ENCODE measurements at places on chromosomes 7 and 10.

GRCh38 chr7:71535616-71536015, 403.7 kb downstream of the GALNT17 start:
- DNase-seq: no peak

- DNase-seq: no peak
These were observed 511.0 kb downstream of the GFRA1 start for GRCh38 chr10:115762029-115762428.

DNA sequence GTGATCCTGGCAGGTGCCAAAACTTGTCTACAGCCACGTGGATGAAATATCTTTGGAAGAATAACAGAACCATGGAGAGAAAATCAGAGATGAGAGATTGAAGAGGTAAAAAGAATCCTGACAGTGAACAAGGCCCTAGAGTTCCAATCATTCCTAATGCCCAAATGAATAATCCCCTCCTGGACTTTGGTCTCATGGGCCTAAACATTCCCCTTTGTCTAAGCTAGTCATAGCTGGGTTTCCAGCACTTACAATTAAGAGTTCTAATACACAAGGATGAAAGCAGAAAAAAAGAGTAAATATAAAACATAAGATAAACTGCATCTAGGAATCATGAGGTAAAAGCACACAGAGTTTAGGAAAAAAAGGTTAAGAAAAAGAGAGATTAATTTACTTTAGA, 40.2 kb downstream of the ARHGAP12 start:
- DNase-seq: no peak

DNA sequence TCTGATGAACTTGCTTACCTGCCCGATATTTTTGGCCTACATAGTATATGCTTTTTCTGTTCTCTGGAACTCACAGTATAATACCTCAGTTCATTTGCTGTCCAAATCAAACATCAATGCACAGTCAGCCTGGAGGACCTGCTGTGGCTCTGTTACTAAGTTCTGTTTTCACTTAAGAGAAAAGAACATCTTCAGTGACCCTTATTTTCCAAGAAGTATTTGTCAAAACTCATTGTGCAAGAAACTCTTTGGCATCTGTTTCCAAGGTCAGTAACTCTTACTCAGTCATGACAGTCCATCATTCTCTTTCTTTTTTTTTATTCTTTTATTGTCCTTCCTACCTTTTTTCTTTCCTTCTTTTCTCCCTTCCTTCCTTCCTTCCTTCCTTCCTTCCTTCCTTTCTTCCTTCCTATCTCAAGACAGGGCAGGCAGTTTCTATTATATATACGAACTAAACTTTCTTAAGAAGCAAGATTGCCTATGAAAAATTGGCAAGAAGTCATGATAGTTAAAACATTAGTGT, 37.8 kb upstream of the SEM1 start:
- DNase-seq: no peak

DNA sequence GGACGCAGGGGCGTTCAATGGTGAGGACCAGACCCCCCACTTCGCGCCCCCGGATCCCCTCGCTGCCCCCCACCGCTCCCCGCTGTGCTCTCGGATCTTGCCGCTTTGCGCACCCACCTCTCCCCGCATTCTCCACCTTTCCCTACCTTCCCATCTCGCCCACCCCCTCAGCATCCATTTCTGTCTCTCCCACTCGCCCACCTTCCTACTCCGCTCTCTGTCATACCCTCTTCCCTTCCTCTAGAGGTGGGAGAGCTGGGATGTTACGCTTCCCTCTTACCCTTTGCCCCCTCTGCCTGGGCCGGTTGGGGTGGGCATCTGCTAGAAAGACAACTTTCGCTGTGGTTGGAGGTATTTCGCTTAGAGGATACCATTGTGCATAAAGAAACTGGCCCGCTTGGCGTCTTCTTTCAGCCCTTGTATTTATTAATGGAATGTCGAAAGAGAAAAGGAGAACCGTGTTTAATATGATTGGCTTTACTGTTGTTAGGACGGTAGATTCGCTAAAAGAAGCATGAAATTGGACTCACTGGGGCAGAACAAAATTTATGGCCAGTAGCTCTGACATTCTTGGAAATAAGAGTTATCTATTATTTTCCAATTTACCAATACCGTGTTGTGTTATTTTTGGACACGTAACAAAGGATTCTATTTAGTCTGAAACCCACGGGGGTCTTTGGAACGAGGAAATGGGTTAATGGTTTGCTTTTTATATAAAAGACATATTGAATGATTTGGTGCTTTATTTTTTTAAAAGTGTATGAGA, 873 bp downstream of the PRKAR2B start:
- no peak for DNase-seq

DNA sequence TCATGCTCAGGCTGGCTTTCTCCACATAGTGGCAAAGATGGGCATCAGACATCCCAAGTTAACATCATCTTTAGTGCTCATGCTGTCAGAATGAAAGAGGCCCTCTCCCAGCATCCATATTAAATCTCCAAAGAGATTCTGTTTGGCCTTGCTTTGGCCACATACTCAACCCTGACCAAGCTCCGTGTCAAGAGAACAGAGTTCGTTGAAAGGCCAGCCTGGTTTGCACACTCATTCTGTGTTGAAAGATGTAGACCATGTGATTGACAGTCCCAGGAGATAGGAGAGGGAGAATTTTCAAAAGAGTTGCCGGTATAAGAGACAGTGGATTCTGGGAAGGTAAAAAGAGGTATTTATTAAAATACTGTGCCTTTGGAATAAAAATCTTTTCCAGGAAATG, 19.7 kb downstream of the MET start:
- no peak for DNase-seq

DNA sequence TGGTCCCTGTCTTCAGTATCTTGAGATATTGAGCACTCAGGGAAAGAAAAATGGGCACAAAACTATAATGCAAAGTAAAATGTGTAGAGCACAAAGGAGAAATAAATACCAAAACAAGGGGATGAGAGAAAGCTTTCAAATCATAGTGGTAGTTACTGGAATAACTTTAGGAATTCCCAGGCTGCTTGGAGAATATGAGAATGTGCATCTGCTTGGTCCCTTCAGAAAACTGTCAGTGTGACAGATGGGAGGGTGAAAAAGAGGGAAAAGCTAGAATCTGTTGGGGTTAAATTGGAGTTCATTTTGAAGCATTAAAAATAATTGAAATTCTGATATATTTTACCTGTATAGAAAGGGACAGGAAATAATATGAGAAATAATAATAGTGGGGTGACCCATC, 15.3 kb downstream of the ST7 start:
- no peak for DNase-seq

DNA sequence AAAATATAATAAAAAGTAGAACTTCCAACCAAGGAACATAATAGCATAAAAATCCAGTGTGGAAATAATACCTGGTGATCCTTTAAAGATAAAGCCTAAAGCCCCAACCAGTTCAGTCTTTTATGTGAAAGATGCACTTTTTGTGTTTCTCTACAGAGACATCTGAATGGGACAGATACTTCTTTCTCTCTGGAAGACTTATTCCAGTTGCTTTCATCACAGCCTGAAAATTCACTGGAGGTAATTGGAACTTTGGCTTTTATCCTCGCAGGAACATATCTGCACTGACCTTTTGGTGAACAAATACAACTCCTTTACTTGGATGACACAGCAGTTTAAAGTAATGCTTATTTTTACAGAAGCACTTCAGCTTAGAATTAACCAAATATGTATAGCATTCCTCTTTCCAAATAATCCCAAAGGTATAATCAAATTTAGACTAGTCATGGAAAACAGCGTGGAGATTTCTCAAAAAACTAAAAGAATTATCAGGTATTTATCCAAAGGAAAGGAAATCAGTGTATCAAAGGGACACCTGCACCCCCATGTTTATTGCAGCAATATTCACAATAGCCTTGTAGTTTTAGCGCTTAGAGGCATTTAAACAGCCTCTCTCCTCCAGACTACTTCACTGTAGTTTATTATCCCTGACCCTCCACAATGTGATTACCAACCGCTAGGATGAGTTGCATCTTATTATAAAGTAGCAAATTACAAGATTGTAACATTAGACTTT, 16.8 kb downstream of the HNRNPA2B1 start:
- DNase-seq: no peak

DNA sequence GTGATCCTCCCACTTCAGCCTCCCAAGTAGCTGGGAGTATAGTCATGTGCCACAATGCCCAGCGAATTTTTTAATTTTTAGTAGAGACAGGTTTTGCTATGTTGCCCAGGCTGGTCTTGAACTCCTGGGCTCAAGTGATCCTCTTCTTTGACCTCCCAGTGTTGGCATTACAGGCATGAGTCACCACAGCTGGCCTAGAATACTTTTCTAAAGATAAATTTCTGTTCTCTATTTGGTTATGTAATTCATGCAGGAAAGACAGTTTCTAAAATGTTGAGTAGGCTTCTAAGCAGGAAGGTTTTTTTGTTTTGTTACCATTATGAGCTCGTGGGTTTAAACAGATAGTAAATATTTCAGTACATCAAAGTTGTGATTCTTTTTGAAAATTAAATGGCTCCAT, 5.0 kb downstream of the RBAK start:
- DNase-seq: no peak

- no peak for DNase-seq
These were observed 260.1 kb downstream of the CCDC3 start for GRCh38 chr10:12741360-12741804.

DNA sequence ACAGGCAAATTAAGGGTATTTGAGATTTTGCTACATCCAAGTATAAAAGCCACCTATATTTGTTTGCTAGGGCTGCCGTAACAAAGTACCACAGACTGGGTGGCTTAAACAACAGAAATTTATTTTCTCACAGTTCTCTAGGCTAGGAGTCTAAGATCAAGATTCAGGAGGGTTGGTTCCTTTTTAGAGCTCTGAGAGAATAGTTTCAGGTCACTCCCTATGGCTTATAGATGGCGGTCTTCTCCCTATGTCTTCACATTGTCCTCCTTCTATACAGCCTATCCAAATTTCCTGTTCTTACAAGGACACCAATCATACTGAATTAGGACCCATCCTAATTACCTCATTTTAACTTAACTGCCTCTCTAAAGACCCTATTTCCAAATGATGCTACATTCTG, 11.2 kb downstream of the HYCC1 start:
- no peak for DNase-seq

- no peak for DNase-seq
These were observed 72.1 kb upstream of the FHIP2A start for GRCh38 chr10:114749510-114749909.

DNA sequence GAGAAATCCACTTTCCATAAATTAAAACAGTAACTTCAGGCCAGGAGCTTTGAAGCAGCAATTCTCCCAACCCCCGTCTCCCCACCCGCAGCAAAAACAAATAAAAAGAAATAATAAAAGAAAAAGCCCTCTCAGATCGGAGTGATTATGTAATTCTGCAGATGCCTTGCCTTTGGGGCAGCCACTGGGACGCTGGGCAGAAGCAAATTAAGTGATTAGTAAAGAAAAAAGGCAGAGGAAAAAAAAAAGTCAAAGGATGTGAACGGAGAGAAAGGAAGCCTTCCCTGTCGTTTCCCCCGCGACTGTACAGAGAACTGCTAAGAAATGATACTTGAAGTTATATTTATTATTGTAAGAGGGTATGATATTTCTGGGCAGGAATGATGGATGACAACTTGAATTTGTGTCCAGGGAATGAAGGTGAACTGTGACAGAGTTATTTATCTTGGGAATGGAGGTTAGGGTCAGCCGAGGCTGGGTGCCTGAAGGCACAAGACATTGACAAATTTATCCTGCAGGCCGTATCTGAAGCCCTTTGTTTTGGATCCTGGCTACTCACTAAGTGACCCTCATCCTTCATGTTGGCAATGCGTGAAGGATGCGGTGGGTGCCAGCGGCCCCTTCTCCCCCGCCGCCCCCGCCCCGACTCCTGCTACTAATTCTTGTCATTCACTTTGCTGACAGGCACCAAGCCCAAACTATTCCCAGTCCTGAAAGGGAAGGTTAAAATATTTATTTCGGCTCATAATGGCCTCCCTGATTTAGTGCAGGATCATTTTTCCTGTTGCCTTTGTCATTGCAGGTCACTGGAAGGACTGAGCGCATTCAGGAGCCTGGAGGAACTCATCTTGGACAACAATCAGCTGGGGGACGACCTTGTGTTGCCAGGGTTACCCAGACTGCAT, 604.0 kb downstream of the LRMDA start:
- DNase-seq: no peak

DNA sequence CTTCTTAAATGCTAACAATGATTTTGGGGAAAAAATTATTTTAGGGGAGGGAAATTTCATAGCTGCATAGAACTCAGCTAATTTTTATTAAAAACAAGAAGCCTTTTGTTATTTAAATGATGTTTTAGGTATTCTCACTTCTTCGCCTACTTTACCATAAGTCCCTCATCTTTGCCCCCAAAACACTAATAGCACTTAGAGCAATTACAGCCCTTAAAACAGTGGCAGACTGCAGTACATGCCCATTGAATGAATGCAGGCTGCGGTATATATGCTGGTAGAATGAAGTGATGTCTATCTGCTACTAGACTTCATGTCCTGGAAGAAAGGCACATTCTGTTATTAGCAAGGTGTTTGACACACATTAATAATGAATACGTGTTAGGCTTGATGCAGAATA, 2.9 kb upstream of the SPAG6 start:
- no peak for DNase-seq

Measured in fibroblast of skin of left quadriceps (primary cell).